ENCODE measurements at places on chromosomes 4 and X. TPM values are rescaled to one million over a fixed set of nuclear protein-coding genes. Genes with fewer than 3 reads are reported as not detected.

- DNase-seq: no peak
These were observed 20.9 kb downstream of the MAPK10 start for GRCh38 chr4:86338989-86339388.

The KLB gene
- polyA plus RNA-seq: 0.27 TPM

The CFAP99 gene
- polyA plus RNA-seq: 0.80 TPM

The SYNPO2 gene
- polyA plus RNA-seq: 14.3 TPM

DNA sequence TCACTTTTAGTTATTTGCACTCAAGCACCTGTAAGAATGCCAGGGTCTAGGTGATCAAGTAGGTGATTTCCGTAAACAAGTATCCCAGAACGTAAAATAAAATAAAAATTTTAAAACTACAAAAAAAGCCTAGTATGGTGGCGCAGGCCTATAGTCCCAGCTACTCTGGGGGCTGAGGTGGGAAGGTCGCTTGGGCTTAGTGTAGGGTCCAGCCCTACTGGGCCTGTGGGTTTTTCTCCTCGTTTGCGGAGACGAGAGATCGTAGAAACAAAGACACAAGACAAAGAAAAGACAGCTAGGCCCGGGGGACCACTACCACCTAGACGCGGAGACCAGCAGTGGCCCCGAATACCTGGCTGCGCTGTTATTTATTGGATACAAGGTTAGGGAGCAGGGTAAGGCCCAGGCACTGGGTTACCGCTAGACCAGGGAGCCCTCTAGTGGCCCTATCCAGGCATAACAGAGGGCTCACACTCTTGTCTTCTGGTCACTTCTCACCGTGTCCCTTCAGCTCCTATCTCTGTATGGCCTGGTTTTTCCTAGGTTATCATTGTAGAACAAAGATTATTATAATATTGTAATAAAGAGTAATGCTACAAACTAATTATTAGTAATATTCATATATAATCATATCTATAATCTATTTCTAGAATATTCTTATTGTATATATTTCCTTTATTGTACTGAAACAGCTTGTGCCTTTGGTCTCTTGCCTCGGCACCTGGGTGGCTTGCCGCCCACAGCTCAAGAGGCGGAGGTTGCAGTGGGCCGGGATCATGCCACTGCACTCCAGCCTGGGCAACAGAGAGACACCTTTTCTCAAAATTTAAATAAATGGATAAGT is 38.4 kb downstream of the SAGE1 start:
- DNase-seq: peak; percentile 24

The VCX3B gene
- polyA plus RNA-seq: 0.23 TPM

The SLC7A11 gene
- 4.8 TPM for polyA plus RNA-seq

DNA sequence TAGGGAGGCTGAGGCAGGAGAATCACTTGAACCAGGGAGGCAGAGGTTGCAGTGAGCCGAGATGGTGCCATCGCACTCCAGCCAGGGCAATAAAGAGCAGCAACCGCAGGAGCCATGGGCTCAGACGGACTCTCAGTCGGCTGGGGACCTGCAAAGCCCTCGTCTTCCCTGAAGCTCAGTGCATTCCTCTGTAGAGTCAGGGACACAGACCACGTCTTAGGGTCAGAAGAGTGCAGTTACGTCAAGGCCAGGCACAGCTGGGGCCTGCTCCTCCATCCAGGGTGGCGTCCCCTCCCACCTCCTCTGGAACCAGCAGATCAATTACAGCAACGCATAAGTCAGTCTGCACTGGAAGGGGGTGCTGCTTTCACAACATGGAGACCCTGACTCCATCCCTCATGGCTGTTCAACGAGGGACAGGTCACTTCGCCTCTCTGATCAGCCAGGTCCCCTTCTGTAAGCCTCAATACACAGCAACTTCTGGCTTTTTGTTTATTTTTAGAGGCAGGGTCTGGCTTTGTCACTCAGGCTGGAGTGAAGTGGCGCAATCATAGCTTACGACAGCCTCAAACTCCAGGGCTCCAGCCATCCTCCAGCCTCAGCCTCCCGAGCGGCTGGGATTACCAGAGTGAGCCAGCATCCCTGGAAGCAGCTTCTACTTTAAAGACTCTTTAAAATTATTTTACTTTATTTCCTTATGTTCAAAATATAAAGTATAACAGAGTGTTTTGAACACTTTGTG is 76.4 kb downstream of the ZFYVE28 start:
- DNase-seq: no peak

The IL2RG gene
- 0.93 TPM for polyA plus RNA-seq

The PWWP3B gene
- 3.3 TPM for polyA plus RNA-seq

- no peak for DNase-seq
These were observed 3.9 kb downstream of the BST1 start for GRCh38 chr4:15706646-15707362.

DNA sequence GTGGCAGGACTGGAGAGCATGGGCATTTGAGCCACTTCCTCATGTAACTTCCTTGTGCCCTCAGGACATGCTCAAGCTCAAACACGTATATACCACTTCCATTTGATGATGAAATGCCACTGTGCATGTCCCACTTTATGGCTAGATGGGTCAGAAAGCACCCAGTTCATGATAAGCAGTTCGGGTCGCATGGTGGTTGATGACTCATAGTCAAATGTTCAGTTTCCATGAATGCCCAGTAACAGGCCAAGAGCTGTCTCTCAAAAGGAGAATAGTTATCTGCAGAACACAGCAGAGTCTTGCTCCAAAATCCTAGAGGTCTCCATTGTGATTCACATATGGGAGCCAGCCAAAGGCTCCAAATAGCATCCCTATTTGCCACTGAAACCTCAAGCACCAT is 48.9 kb upstream of the SPIN3 start:
- no peak for DNase-seq

DNA sequence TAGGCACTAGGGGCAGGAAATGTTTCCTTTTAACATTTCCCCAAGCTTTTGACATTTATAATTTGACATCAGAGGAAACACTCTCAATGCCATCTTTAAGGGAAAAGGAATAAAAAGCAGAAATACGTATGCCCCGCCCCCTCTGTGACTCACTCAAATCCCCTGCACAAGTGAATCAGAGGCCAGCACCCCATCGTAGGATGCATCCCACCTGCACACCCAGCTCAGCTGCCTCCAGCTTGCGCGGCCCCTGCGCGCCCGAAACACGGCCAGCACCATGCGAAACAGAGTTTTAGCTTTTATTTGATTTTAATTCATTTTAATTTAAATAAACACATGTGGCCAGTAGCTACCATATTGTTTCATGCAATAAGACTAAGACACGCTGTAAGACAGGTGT is 29.5 kb downstream of the ABLIM2 start:
- no peak for DNase-seq

- no peak for DNase-seq
These were observed 51.4 kb upstream of the EMCN start for GRCh38 chr4:100569196-100569595.

All from left kidney (tissue), 8 donors.